ENCODE measurements at places on chromosomes 3 and 15.

GRCh38 chr3:111695636-111696117, 100.5 kb upstream of the ZBED2 start:
- DNase-seq: no peak

GRCh38 chr15:74789171-74789631, 7.3 kb downstream of the CSK start:
- DNase-seq: no peak

DNA sequence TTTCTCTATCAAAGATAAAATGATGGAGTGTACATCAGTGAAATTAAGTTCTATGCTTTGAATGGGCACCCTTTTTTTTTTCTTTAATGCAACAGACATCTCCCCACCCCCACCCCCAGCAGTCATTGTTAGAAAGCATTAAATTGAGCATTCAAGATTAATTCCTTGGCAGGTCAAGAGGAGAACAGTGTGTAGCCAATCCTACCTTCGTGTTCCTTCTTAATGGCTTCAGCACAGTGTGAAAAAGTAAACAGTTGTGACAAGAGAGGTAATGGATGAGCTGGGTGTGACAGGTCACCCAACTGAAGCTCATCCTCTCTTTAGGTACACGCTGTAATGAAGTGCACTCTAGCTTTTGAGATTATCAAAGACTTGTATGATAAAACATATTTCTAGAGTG, 198.5 kb upstream of the RARB start:
- DNase-seq: no peak

DNA sequence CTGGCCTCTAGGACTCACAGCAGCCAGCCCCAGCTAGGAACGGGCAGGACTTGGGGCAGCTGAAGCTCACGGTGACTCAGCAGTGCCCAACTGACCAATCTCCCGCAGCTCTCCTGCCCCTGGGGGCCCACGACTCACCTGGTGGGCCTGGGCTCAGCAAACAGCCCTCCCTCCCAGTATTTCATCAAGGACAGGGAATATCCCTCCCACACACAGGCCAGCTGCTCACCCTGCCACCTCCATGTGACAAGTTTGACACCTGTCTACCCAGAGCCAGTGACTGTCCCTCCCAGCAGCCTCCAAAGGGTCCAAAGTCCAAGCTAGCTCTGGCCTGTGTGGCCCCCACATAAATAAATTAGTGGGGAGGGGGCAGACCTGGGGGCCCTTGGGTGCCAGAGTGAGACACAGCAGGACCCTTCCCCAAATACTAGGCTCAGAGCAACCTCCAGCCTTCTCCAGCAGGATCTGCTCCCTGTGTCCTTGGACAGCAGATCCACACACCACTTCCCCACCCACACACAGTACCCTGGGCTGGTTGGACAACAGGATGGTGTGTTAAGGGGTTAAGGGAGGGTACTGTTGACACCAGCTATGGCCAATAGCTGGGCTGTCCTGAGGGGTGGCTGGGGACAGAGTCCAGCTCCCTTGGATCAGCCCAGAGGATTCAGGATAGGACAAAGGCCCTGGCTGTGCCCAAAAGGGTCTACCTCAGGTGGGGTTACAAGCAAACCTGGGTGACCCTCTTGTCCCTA, 4.3 kb downstream of the GNAT1 start:
- DNase-seq: no peak

GRCh38 chr3:41574900-41575299, 375.6 kb downstream of the CTNNB1 start:
- no peak for DNase-seq

DNA sequence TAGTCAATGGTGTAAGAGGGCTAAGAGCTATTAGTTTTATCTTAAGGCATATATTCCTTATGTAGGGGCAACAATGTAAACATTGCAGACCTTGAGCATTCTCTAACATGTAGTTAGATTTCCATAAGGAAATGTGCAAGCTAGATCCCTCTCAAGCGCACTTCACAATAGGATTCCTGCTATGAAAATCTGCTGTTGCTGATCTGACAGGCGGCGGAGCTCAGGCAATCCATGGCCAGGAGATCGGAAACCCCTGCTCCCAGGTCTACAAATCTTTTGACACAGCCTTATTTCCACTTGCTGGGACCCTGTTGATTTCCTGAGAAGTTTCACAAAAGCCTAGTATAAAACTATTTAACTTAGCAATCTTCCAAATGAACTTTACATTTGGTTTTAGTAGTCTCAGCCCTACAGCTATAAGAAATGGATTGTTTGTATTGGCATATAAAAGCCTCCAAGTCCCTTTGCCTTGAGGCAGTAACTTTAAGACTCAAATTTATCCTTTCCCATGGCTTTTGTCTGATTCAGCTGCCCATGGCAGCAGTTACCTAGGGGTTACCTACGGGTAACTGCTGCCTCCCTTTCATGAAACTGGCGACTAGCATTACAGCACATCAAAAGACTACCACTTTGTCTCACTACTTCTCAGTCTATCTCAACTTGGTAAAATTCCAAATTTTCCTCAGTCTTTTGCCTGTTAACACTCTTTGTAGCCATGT, 22.7 kb downstream of the TRA2B start:
- no peak for DNase-seq

DNA sequence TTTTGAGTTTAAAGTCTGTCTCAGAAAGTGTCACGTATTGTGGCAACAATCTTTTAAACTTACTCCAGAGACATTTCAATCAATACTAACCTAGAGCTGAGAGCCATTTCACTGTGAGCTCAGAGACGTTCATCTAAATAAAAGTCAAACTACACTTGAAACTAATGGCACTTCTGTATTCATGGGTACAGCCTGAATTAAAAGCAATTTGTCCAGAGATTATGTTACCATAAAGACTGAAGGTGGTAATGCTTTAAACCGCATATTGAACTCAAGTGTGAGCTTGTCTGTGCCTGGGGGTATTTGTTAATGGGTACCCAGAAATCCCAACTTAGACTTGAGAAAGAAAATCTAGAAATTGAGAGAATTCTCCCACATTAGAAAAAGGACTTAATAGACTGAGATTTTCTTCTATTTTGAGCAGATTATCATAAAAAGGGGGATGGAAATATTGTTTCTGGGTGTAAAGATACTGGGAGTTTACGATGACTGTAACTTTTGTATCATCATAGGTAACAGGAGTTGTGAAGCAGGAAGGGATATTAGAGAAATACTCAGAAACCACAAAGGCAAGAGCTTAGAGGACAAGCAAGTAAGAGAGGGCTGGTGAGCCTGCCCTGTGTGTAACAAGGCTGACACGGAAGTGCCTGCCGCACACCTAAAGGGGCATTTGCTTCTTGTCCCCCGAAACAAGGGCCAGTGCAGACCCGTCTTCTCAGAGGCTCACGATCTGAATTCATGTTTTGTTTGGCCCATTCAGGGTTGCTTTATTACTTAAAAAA, 36.9 kb downstream of the LRIG1 start:
- no peak for DNase-seq

DNA sequence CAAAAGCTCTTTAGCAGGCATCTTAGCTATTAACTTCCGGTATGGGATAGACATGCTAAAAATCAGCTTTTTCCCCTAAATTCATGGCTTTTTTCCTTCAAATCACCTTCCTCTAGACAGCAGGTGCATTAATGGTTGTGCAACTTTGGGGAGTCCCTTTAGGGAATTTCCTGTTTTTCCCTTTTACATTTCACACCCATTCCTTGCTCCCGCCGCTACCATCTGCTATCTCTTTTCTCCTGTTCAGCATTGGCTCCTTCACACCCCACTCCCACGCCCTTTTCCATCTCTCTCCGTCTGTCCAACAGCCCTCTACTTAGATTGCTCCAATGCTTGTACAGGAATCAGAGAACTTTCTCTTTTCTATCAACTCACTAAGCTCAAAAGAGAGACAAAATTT, 43.4 kb downstream of the FEZF2 start:
- DNase-seq: no peak

GRCh38 chr3:95333826-95334225, 1271.0 kb downstream of the NSUN3 start:
- no peak for DNase-seq

DNA sequence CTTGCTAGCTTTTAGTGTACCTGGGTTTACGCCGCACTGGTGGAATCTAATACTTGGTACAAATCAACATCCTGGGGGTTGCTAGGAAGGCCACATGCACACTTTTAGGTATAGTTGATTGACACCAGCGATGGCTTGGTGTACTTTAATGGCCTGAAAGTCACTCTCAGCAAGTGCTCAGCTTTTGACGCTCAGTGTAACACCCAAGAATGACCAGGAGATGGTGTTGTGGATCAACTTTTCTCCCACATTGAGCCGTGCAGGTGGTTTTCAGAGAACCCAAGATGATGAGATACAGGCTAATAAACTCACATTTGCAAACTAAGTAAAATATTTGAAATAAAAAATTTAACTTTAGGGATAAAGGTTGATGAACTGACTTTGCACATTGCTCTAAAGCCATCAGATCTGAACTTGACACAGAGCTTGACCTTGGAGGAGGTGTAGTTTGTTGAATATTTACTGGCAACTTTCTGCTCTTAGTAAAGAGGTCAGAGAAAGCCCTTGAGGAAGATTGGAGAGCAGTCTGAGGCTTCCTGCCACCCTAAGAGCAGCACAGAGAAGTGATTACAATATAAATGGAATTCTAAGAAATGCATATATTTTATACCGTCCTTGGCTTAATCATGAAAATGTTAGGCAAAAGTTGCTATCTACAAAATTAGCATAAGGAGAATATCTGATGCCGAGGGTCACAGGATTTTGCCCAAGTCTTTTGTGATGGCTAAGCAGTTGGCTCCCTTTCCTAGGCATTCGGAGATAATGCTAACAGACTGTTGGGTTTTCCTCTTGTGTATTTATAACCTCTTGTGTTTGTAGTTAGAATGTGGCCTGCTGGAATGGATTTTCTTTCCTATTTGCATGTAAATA, 143.4 kb upstream of the RASGRP1 start:
- no peak for DNase-seq

DNA sequence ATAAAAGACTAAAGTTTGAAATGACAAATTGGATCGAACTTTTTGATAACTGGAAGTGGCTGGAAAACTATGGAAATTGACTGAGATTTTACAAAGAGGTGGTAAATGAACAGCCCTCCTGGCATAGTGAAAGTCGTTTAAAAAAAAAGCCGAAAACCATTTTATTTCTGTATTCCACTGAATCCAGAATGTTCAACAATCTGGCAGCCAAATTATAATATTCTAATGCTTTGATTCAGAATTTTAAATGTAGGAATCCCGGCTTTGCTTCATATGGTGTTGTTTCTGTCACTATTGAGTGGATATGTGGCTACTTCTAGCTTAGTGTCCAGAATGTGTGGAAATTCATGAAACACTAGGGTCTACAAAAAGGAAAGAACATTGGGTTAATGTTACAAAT, 208.9 kb upstream of the DCBLD2 start:
- no peak for DNase-seq

DNA sequence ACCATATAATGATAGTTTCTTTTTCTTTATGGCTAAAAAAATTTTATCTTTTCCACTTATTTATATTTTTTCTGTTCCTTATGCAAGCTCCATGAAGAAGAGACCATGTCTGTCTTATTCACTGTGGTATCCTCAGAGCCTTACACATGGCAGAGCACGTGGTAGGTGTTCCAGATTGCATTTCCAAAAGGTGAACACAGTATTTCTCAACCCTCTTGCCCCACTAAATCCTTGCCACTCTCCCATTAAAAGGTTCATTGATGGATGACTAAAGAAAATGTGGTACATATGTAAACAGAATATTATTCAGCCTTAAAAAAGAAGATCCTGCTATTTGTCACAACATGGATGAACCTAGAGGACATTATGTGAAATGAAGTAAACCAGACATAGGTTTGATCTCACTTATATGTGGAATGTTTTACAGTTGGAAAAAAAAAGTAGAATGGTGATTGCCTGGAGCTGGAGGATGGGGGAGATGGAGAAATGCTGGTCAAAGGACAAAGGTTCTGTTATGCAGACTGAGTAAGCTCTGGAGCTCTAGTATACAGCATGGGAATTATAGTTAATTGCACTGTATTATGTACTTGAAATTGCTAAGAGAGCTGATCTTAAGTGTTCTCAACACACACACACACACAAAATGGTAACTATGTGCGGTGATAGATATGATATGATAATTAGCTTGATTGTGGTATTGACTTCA, 266.7 kb downstream of the CNTN3 start:
- DNase-seq: no peak

- DNase-seq: no peak
These were observed 5.8 kb upstream of the PLOD2 start for GRCh38 chr3:146166826-146167225.

- DNase-seq: no peak
These were observed 42.9 kb downstream of the TBC1D2B start for GRCh38 chr15:78034495-78035191.

DNA sequence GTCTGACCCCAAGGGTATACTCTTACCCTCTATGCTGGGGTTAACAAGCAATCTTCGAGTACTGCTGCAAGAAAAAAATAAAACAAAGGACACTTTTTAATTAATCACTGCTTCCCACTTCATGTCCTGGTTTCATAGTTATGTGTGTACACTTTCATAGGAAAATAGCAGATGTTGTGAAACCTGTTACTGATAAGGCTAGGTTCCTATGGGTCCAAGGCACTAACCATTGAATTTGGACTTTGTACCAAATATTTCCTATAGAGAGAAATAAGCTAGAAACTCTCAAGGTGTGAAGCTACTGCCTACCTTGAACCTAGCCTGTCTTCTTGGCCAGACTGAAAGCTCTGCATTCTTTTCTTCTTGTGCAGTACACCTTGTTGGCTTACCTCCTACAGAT, 14.6 kb upstream of the GPR160 start:
- no peak for DNase-seq

DNA sequence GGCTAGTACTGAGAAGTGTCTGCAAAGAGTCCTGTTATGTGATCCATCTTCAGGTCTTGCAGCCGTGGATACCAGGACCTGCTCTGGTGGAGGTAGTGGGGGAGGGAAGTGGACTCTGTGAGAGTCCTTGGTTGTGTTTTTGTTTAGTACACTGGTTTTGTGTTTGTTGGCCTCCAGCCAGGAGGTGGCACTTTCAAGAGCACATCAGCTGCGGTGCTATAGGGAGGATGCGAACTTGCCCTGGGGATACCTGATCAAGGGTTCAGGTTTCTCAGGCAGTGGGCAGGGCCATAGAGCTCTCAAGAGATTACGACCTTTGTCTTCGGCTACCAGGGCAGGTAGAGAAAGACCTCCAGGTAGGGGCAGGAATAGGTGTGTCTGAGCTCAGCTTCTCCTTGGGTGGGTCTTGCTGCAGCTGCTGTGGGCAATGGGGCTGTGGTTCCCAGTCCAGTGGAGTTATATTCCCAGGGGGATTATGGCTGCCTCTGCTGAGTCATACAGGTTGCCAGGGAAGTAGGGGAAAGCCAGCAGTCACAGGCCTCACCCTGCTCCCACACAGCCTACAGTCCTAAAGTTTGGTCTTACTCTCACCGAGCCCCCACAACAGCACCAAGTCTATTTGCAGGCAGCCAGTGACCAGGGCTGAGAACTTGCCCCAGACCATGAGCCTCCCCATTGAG, 132.8 kb upstream of the NPHP3 start:
- DNase-seq: no peak

GRCh38 chr3:45983770-45984169, 11.9 kb downstream of the FYCO1 start:
- no peak for DNase-seq

GRCh38 chr3:120160050-120160449, 65.8 kb upstream of the GSK3B start:
- DNase-seq: no peak

All from occipital lobe (tissue), 3 donors.